Fibroblast of mammary gland (primary cell): ENCODE measurements at places on chromosomes 2 and 18.

GRCh38 chr2:56348392-56349210, 164.8 kb downstream of the CCDC85A start:
- DNase-seq = no peak

GRCh38 chr18:25062720-25063119, 289.2 kb downstream of the ZNF521 start:
- DNase-seq = no peak

DNA sequence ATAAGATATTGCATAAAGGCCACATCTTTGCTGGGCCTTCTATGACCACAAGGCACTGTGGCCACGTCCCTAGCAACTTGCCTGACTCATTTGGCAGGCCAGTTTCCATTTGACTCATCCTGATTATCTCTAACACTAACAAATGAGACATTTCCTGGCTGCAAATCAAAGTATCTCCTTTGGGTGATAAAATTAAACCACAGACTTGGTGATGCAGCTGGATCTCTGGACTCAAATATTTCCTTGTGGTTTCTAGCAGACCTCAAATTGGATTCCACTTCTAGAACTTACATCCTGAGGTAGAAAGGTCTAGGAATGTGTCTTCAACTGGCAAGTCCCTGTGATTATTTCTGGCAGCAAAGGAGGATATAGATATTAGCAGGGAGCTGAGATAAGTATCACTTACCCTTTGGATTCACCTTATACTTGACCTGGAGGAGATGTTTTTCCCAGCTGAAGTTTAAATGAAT, 167.9 kb upstream of the NXPH2 start:
- DNase-seq = peak; percentile 97

GRCh38 chr2:224284134-224284946, 117.6 kb downstream of the FAM124B start:
- peak; percentile 47 for DNase-seq

DNA sequence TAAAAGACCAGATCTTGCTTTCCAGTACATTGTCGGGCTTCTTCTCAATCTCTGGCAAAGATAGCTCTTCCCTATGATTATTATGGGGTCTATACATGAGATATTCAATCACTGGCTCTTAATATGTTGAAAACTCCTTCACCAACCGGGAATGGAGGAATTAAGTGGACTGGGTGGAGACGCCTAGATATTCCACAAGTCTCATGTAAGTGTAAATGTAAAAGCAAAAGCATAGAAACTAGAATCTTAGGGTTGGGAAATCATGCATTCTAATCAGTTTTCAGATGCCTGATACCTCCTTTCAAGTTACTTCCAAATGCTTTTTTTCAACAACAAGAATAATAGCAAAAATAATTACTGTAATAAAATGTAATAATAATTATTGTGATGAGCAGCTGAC, 38.0 kb downstream of the DPP4 start:
- no peak for DNase-seq

DNA sequence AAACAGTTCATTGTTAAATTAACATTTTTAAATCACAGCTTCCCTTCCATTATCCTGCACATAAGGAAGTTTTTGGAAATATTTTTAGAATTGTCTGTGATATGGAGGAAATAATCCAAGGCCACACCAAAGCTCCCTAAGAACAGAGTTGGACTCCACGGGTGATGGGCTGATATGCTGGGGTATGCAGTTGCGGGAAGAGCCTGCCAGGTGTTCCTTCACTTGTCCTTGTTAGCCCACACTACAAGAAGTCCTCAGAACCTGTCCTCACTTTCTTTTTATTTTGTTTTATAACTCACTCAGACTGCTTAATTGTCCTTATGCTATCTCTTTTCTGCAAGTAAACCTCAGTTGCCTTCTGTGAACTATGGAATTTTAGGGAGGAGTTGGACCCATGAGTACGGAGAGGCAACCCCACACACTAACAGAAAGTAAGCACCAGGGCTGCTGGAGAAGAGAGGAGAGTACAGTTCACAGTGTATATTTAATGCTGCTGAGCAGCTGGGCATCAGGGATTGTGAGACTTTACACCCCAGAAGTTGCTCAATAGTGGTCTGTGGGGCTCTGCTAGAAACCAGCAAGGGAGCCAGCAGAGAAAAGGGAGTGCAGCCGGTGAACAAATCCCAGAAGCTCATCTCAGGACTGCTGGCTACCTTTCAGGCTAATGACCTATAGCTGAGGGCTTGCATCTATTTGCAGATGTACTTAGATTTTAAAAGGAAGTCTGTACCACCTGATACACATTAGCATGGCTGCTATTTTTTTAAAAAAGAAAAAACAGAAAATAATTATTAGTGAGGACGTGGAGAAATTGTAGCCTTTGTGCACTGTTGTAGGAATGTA, 280.1 kb upstream of the STON1 start:
- DNase-seq = peak; percentile 57

DNA sequence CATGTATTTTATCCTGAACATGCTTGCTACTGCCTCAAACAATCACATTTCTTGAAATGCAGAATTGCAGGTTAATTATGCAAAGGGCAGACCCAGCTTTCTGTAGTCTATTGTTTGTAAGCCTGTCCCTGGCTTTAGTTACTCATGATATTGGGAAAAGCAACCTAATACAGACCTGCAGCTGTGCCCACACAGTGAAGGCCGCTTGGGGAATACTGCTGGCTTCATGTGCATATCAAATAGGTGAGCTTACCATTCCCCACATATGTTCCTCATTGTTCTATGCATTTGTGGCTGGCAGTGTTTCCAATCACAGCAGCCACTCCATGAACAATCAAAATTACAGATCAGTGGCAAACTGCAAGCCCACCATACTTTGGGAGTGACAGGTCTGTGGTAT, 186.3 kb downstream of the TMEM163 start:
- no peak for DNase-seq

- no peak for DNase-seq
Observed at GRCh38 chr18:3725115-3725514, 275.1 kb downstream of the TGIF1 start.
